ENCODE measurements at places on chromosomes 5 and 9.

DNA sequence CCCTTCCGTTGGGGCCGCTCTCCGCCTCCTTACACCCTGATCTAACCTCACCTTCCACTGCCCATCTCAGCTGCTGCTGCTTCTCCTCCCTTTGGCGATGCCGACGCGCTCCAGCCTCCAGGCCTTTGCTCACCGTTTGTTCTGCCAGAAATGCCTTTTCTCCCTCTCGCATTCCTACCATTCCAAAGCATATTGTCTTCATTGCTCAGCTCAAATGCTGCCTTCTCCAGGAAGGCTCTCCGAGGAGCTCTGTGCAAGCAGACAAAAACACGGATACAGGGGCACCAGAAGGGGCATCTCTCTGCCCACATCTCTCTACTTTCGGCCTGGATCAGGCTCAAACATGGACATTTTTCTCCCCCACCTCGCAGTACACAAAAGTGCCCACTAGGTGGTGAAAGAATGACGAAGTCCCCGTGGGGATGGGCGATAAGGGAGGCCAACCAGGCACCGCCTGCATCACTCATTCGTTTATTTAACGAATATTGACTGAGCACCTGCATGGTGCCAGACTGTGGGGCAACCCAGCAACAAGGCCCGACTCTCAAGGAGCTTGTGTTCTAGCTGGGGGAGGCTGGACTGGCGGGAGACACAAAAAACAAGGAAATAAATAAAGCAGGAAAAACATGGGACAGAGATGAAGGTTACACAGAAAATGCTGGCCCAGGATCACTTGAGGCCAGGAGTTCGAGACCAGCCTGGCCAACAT is 7.3 kb upstream of the GRHPR start:
- ATAC-seq = peak; percentile 80

- ATAC-seq = no peak
These were observed 64.0 kb downstream of the POU5F2 start for GRCh38 chr5:93677359-93677891.

DNA sequence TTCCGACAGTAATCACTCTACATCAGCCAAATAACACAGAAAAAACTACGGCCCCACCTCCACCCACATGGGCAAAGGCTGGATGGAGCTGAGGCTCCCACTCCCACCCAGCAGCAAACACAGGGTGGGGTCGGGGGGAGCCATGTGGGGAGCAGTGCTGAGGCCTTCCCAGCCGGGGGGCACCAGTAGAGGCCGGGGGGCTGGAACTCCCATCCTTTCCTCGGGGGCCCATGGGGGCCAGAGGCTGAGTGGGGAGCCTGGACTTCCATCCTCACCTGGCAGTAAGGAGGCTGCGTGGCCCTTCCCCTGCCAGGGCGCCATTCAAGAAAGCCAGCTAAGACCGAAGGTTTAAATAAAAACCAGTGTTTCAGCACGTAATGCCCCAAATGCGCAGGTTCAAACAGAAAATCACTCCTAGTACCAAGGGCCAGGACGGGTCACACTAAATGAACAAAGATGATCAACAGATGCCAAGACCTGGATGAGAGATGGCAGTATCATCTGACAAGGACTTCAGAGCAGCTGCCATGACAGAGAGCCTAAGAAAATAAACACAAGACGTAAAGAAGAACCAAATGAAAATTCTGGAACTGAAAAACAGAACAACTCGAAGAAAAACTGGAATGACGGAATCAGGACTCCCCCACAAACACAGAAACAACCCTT is 9.4 kb downstream of the CCDC127 start:
- ATAC-seq = no peak

DNA sequence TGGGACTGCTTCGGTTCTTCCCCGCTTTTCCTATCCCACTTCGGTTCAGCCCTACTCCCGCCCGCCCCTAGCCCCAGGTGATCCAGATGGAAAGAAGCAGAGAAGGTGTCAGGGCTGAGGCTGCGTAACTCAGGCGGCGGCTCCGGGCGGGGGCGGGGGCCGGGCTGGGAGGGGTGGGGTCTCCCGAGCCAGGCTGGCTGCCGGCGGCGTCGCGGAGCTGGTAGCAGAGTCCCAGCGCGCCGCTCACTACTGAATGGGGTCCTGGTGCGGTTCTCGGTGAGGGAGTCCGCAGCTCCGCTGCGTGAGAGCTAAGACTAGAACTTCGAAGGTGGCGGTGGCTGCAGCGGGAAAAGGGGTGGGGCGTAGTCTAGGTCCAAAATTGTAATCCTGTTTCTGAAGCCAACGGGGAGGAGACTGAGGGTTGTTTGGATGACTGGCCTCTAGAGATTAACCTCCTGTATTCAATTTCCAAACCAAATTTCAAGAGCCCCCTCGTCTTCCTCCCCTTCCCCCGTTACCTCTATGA is 1.4 kb downstream of the PRR16 start:
- ATAC-seq = peak; percentile 56

GRCh38 chr9:135355521-135356011 is 124.0 kb upstream of the PPP1R26 start:
- ATAC-seq = no peak

DNA sequence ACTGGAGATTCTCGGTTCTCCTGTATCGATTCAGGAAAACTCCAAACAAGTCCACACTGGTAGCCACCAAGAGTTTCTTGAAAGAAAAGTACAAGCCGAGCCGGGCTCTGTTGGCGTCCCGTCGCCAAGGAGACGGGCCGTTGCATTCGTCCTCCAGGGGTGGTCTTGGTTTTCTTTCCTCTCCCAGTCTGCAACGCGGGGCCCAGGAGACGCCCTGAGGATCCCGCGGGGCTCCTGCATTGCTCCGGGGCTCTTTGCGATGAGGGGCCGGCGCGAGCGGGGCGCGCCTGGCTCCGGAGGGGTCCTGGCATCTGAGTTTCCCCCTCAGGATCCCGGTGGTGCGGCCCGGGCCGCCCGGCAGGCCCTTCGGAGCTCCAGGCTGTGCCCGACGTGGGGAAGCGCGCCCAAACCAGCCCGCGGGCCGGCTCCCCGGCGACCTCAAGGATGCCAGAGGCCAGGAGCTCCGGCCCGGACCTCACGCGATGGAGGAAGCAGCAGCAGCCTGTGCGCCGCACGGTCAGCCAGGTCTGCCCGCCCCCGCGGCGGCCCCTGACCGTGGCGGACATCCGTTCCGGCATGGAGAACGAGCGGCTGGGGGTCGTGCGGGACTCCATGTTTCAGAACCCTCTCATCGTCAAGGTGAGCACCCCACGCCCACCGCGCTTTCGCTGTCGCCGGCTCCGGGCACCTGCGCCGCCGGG is at the start of gene CFAP77:
TSS of gene CFAP77 (plus strand) at position 384 of the 701 bp plus-strand sequence. CDS start at position 445, 61 bp downstream.
- ATAC-seq = peak; percentile 44

DNA sequence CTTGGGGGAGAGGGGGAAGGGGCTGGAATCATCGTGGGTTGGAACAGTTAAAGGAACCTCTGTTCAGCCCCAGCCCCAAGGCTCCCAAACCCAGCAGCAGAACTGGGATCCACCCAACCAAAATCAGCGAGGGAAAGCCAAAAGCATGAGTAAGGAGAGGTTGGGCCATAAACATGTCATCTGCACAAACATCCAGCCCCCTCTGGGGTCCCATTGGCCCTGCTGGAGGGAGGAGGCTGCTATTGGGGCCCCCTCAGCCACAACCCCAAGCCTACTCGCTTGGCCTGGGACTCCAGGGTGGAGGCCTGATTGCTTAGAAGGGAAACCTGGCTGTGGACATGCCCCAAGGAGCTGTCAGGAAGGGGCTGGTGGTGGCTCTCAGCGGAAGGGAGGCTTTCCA is 154.9 kb downstream of the FGF18 start:
- peak; percentile 76 for ATAC-seq

DNA sequence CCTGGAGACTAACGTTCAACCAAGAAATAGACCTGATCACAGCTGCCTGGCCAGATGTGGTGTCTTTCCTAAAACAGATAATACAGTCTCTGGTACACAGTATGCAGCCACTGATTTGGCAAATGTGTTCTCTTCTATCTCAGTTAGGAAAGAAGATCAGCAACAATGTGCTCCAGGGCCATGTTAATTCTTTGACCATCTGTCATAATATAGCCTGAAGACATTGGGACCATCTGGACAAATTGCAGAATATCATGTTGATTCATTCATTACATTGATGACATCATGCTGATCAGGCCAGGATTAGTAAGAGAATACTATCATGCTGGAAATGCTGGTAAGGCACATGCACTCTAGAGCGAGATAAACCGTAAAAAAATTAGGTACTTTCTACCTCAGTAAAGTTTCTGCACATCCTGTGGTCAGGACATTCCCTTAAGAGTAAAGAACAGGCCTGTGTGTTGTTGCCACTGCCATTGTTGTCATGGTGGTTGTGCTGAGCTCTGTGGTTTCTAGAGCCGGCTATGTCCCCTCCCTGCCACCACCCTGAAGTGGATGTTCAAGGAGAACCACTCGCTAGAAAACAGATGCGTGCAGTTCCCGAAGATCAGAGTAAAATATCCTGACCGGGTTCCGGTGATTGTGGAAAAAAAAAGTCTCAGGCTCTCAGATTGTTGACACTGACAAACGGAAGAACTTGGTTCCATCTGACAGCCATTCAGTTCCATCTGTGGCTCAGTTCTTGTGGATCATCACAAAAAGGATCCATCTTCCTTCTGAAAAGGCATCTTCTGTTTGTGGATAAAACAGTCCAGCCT is 6.4 kb upstream of the JMY start:
- no peak for ATAC-seq

GRCh38 chr9:684054-684890 is 157.2 kb upstream of the DMRT1 start:
- ATAC-seq = peak; percentile 38

DNA sequence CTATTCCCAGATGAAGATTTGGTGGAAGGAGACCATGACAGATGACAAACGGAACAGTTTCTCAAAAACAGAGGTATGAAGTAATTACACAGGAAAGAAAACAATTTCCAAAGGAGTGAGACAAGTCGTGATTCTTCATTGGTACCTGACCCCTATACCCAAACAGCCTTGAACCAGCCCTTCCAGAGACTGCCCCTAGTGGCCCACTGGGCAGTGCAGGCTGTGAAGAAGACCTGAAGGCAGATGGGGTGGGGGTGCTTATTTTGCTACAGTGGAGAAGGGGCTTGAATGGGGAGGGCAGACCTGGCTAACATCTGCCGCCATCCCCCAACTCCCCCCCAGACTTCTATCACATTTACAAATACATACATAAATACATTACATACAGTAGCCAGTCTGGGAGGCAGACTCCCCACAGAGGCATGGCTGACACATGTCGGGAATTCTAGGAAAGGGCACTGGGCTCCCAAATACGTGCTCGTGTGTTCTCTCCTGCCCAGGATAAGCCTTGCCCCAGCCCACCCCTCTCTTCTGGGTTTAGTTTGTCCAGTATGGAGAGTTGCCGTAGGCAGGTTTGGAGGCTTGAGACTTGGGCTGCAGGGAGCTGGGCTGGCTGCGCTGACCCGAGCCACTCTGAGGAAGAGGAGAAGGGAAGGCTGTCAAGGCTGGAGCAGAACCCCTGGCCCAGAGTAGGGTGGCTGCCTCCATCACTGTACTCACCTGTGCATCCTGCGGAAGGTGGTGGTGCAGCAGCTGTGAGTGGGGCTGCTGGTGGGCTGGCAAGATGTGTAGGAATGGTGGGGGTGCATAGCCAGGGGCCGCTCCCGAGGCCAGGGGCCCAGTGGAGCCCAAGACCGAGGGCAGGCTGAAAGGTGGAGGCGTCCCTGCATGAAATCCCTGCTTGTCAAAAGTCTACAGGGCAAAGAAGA is 105.3 kb downstream of the UBE2R2 start:
- ATAC-seq = no peak

DNA sequence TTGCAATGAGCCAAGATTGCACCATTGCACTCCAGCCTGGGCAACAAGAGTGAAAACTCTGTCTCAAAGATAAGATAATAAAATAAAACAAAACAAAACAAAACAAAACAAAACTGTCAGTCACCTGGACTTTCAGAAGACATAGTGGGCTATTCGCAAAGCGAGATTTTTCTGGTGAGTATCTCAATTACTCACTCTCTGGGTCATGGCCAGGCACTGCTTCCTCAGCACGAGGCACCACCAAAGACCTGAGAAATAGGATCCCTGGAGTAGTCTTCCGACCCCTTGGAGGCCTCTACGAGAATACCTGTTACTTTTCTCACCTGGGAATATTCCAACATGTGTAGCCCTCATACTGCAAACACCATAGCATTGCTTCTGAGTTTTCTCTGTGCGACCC is 201.7 kb upstream of the ZNF618 start:
- ATAC-seq = no peak

- ATAC-seq = no peak
These were observed 144.8 kb upstream of the SLC12A2 start for GRCh38 chr5:127938746-127939145.

DNA sequence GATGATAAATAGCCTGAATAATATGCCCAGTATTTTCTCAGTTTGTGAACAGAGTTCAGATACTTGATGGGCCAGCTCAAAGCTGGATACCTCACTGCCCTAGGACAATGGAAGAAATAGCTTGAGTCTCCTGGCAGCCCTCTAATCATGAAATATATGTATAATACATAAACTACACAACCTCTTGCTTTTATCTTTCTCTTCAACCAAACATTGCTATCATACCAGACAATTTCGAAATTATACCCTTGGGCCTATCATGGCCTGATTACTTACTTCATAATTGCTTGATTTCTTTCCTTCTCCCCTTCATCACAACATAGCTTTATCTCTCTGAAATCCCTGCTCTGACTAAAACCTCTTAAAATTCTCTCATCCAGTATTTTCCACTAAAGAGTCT is 1144.9 kb upstream of the C9orf72 start:
- no peak for ATAC-seq

DNA sequence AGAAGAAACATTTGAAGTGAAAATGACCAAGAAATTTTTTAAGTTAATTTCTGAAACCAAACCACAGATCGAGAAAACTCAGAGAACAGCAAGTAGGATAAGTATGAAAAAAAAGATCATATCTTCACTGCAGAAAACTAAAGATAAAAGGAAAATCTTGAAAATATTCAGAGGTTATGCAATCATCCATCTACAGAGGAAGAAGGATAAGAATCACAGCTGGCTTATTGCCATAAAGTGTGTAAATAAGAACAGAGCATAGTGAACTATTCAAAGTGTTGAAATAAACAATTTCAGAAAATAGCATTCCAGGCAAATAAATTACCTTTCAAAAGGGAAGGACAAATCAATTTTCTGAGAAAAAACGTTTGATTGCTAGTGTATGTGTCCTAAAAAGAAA is 1191.7 kb upstream of the CDH6 start:
- no peak for ATAC-seq

DNA sequence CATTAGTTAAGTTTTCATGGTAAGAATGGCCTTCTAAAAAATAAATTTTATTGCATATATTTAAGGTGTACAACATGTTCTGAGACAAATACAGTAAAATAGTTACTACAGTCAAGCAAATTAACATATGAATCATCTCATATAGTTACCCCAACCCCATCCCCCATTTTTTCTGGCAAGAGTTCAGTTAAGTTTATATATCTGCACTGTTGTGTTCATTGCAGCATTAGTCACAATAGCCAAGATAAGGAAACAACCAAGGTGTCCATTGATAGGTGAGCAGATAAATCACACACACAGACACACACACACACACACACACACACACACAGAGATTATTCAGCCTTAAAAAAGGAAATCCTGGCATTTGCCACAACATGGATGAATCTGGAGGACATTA is 37.2 kb upstream of the OTULIN start:
- ATAC-seq = no peak

- no peak for ATAC-seq
These were observed 138.8 kb downstream of the LIFR start for GRCh38 chr5:38417658-38418017.

Measured in gastroesophageal sphincter (tissue), 4 donors.